A549 treated with Hydrocortisone at 1 μM for 4 hours (cell line): ENCODE measurements at places on chromosomes 11 and 22. TPM values are rescaled to one million over a fixed set of nuclear protein-coding genes. Genes with fewer than 3 reads are reported as not detected.

Gene DLG2
- total RNA-seq: 0.14 to 0.23 TPM (median 0.20 TPM) in 5 replicates

Gene GLB1L2
- 1.9 to 2.2 TPM (median 2.0 TPM) in 5 replicates for total RNA-seq

Gene MRGPRX3
- total RNA-seq: 0.09 TPM in 1 of 5 replicates, not detected in the others

Gene NAALADL1
- total RNA-seq: not detected in 5 replicates

Gene CASP12
- total RNA-seq: not detected in 5 replicates

Gene OR4A15
- not detected in 5 replicates for total RNA-seq
